ENCODE measurements at places on chromosomes 3 and 15.

- DNase-seq, result no peak
Measured at GRCh38 chr3:138366006-138366759, 17.8 kb downstream of the MRAS start.

GRCh38 chr3:123783050-123783689 is 101.0 kb downstream of the MYLK start:
- DNase-seq, result no peak

- peak; percentile 38 for DNase-seq
Measured at GRCh38 chr15:99104788-99105513, at the start of gene SYNM. Gene SYNM (plus strand): TSS chr15:99105080. CDS start chr15:99105200, 120 bp downstream.

DNA sequence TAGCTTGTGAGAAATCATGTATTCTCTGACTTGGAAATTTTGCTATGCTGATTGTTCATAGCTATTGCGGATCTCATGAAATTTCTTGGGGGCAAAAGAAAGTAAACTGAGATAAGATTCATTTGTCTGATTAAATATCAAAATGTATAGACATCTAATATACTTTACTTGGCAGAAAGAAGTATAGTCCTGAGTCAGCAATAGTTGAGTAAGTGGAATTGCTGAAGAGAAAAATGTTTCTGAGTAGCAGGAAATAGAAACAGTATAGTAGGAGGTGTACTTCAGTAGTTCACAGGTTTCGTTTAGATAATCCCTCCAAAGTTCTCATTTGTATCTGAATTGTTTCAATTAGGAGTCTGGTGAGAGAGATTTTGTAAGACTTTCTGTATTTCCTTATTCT is 705.9 kb downstream of the MCTP2 start:
- DNase-seq, result no peak

- no peak for DNase-seq
Measured at GRCh38 chr3:195175076-195175475, 95.9 kb downstream of the XXYLT1 start.

DNA sequence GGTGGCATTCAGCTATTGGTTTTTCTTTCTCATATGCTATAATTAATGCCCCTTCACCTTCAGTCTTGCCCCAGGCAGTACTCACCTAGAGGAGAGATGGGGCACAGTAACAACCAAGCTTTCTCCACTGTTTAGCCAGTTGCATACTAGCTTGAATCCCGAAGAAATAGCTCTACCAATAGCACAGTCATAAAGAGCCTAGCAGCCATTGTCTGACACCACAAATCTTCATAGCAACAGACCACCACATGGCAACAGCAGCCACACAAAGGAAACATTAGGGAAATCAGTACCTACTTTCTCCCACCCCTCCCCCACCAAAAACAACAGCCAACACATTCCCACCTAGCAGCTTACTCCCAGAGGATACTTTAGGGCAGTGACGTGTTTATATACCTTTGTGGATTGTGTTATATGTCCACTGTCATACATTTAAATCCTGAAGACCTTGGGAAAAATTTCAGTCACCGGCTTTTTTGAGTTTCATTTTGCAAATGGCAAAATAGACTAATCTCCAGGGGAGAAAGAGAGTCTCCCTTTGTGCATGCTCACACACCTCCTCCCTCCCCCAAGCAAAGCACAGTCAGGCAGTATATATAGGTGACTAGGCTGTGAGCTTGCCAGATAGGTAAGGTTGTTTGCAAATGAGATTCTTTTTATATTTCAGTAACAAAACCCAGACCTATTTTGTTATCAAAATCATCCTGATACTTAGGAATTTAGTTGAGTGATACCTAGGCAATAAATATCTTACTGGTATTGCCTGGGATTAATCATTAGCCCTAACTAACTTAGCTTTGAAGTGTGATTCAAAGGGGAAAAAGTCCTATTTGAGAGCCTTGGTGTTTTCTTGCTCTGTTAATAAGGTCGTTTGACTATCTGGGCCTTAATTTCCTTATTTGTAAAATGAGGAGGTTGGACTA is 140.6 kb downstream of the RBPMS2 start:
- DNase-seq, result no peak

- DNase-seq, result peak; percentile 54
Measured at GRCh38 chr15:74390647-74391288, 23.3 kb upstream of the CYP11A1 start.

GRCh38 chr3:148513096-148513543 is 184.6 kb upstream of the AGTR1 start:
- DNase-seq, result no peak

- no peak for DNase-seq
Measured at GRCh38 chr3:133991637-133992036, 38.1 kb downstream of the SLCO2A1 start.

DNA sequence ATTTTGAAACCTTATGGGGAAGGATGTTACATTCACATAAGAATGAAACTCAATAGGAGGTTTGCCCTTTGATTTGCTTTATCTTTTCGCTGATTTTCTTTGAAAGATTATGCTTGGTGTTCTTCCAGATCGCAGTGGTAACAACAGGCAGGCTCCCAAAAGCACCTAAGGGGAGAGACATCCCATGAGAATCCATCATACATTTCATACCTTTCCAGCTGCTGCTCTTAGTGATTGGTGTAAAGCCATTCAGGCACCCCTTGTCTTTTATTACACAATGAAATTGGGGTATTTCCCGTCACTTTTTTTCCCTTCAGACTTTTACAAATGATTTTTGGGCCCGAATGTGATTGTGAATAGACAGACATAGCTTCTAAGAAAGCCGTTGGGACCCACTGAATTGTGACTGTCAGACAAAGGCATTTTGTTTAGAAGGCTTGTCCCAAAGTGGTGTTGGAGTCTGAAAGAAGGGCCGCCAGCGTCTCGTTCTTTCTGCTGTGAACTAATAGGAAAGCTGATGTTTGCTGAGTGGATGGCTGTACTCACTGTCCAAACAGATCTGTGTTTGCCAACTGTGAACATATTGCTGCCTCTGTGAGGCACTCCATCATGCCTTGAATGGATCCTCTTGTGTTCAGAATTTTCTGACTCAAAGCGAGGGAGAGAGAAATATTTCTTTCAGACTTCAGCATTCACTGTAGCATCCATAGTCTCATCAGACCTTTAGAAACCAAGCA is 164.3 kb downstream of the FNDC3B start:
- DNase-seq, result no peak

DNA sequence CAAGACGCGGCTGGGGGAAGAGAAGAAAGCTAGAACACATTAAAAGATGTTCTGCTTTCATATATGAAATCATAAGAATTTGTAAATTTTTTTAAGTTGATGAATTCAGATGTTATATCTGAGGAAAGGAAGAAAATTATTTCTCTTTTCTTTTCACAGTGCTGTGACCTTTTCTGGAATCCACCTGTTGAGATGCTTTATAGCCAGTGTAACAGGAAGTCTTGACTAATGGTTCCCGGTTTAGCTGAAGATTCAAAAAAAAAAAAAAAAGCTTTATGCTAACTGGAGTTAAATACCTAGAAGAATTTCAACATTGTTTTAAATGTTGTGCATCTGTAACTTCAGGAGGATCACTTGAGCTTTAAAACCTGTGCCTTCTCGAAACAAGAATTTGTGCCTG is 9.9 kb downstream of the GTPBP8 start:
- DNase-seq, result no peak

DNA sequence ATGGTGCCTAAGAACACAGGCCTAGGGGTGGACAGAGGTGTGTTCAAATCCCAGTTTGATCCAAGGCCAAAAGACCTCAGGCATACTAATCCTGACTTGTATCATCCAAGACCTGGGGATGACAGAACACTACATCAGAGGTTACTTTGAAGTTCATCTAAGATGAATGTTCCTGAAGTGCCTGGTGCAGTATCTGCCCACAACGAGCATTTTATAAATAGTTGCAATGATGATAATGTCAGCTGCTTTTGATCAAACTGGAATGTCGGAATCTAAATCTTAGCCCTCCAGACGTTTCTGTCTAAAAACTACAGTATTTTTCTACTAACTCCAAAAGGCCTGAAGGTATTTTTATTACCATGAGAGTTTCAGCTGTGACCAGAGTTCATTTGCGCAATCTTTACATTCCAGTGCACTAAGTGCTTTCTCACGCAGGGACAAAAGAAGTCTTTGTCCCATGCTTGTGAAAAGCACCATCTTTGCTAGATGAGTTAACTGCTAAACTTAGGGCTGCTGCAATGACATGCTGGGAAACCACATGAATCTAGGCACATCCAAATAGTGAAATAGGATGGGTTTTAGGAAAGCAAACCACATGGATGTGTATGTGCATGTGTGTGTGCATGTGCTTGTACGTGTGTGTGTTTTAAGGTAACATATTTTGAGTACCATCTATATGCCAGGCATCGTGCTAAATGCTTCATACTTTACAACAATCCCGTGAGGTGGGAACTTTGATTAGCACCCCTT is 18.1 kb downstream of the ANXA2 start:
- DNase-seq, result no peak

- DNase-seq, result no peak
Measured at GRCh38 chr3:19959505-19959904, 12.6 kb downstream of the RAB5A start.

- DNase-seq, result no peak
Measured at GRCh38 chr3:41198526-41198925, 779 bp upstream of the CTNNB1 start.

DNA sequence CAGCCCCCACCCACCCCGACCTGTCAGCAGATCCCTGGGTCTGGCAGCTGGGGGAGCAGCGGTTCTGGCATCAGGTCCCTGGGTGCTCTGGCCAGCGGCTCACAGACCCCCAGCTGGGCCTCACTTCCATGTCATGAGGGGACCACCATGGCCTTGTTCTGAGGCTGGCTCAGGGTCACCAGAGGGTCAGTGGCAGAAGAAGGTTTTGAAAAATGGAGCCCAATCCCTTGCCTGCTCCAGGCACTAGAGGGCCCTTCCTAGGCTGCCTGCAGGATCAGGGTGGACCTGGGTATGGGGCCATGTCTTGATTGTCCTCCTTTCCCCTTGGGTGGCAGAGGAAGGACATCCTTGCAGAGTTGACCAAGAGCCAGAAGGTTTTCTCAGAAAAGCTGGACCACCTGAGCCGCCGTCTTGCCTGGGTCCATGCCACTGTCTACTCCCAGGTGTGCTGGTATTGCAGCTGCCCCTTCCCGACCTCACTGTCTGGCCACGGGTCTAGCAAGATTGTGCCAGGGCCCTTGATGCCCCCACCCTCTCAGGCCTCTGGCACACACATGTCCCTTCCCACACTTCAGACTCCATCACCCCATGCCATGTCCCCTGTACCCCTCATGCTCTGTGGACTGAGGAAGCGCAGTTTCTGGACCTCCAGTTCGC is 12.9 kb downstream of the AMIGO3 start:
- no peak for DNase-seq

- no peak for DNase-seq
Measured at GRCh38 chr15:68644083-68644904, 65.5 kb downstream of the CORO2B start.

Data from hematopoietic multipotent progenitor cell treated with erythropoietin and hydrocortisone succinate and interleukin-3 and kit ligand, for 15 days (in vitro differentiated cells).